ENCODE measurements at places on chromosomes 5 and 9.

- no peak for DNase-seq
Observed at GRCh38 chr9:78221425-78221824, 14.4 kb upstream of the CEP78 start.

GRCh38 chr9:116090030-116090770, 63.4 kb upstream of the PAPPA start:
- DNase-seq = no peak

DNA sequence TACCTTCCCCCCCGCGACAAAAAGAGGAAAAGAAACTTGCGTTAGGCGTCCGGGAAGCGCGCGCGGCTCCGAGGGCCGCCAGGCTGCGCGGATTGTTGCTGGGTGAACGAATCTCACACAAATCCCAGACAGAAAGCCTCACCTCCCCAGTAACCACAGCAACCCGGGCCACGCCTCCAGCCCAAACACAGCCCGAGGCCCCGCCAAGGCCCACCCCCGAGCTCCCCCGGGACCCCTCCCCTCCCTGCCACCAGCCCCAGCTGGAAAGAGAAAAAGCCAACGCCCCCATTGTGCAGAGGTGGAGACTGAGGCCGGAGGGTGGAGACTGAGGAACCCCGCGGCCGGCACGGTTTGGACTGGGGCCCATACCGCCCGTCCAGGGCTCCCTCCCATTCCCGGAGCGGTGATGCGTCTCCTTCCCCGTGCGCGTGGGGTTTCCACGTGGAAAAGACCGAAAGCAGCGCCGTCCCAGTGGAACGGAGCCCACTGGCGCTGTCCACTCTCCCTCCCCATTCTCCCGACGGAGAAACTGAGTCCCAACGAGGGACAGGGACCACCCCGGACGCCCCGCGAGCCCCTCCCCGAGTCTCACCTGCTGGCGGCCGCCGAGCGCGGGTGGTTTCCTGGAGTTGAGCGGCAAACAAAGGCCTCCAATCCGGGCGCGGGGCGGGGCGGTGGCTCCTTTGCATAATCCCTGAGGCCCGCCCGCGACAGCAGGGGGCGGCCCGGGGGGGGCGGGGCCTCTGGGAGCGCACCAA, 10.2 kb upstream of the AKNA start:
- peak; percentile 99 for DNase-seq

DNA sequence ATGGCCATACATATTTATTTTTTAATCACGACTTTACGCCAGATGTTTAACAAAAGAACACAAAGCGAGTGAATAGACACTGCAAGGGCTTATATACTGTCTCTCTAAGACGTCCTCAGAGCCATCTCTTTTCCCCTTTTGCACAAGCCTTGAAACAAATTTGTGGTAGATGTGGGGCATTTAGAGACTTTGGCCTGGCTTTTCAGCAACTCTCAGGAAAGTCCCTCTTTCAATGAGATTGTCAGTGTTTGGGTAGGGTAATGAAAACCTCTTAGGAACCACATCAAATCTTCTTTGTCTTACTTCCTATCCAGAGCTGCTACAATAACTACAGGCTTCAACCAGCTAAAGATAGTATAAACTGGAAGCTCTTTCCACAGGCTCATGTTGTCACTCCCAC, 380.0 kb downstream of the ANXA1 start:
- no peak for DNase-seq

Data from Right ventricle myocardium inferior (tissue), 1 donor.